ENCODE measurements at places on chromosomes 1 and 21.

DNA sequence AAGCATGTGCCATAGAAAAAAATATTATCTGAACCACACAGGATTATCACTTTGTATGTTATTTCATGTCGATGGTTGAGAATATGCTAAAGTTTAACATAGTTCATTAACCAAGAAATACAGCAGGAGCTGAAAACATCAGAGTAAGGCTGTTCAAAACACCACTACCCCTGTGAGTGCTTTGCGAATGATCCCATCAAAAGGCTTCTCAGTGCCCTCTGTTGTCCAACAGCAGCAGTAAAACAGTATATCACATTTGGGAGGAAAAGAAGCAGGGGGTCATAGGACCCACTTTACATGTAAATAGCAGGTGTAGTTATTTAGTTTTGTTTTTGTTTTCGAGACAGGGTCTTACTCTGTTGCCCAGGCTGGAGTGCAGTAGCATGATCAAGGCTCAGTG lies 289.4 kb upstream of the FMN2 start:
- no peak for DNase-seq

- DNase-seq = no peak
Measured at GRCh38 chr1:30714025-30714424, 9.4 kb downstream of the MATN1 start.

GRCh38 chr1:9066945-9067807 lies 2.3 kb downstream of the SLC2A5 start:
- DNase-seq = no peak

- no peak for DNase-seq
Measured at GRCh38 chr1:205678286-205679111, 1.8 kb downstream of the SLC45A3 start.
